Tibial nerve (tissue), 4 donors: ENCODE measurements at places on chromosomes 1 and 21.

DNA sequence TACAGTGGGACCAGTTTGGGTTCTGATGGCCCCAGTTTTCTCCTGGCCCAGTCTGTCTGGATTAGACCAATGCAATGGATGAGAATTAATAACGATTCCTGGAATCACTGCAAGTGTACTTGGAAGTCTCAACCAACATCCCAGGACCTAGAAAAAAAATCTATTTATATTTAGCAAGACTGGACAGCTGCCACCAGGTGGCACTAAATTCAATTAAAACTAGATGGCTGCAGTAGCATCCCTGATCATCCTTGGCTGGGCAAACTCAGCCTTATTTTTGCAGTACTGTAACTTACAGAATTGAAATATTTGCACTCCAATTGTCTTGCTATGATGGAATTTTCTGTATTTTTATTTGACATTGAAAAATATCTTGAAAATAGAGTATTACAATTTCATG lies 165.7 kb downstream of the NCAM2 start:
- DNase-seq, result peak; percentile 67

- no peak for DNase-seq
These were observed 66.7 kb downstream of the KCNJ6 start for GRCh38 chr21:37849506-37850102.

- DNase-seq, result no peak
These were observed 41.9 kb downstream of the DDR2 start for GRCh38 chr1:162674034-162674608.

DNA sequence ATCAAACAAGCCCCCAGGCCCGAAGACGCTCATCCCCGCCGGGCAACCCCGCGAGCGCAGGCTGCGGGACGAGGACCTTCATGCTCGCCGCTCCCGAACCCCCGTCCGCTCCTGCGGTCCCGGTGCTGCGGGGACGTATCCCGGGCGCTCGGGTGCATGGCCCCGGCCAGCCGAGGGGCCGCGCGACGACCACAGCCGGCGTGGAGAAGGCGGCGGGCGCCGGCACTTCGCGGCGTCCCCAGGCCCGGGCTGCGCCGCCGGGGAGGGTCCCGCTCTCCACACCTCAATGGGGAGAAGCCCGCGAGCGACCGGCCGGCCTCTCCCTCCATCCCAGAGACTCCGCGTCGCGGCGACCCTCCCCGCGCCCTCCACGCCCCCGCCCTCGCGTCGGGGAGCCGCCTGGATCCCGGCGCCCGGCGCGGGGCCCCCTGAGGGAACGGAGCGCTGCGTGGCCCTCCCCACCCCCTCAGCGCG lies 401 bp downstream of the ERRFI1 start:
- no peak for DNase-seq

DNA sequence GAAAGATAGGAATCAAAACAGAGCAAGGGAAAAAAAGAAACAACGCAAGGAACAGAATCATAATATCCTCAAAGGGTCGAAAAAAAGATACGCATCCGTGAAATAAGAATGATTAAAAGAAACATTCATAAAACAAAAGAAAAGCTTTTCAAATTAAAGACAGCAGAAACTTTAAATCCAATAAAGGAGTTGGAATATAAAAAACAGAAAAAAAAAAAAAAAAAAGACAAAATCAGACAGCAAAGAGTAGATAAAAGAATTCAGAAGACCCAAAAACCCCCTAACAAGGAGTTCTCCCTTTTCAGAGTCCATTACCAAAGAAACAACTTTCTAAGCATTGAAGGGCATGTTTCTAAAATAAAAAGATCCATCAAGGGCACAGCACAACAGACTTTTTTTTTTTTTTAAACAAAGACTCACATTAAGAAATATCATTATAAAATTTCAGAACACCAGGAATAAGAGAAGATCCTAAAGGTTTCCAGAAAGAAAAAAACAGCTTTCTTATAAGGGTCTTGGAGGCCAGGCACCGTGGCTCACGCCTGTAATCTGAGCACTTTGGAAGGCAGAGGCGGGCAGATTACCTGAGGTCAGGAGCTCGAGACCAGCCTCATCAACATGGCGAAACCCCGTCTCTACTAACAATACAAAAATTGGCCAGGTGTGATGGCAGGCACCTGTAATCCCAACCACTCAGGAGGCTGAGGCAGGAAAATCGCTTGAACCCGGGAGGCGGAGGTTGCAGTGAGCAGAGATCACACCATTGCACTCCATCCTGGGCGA lies 44.7 kb downstream of the ENAH start:
- DNase-seq, result no peak

- DNase-seq, result no peak
These were observed 68.6 kb downstream of the MDM4 start for GRCh38 chr1:204584699-204585372.

DNA sequence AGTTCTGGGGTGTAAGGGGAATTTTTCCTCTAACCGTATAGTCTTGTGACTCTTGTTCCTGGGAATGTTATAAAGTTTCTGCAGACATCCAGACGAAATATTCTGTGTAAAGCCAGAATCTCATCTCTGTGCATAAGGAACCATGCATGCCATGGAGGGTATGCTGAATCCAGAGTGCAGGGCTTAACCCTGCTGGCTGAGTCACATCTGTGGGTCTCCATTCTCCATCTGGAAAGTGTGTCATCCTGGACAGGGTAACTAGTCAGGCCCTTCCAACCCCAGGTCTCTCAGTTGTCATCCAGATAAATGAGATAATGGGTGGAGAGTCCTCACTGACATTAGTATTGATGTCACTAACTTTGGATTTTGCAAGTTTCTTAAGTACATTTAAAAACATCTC lies 48.8 kb downstream of the ATP5PO start:
- DNase-seq, result no peak

- DNase-seq, result no peak
These were observed 5.1 kb downstream of the CLCNKB start for GRCh38 chr1:16048573-16049189.

DNA sequence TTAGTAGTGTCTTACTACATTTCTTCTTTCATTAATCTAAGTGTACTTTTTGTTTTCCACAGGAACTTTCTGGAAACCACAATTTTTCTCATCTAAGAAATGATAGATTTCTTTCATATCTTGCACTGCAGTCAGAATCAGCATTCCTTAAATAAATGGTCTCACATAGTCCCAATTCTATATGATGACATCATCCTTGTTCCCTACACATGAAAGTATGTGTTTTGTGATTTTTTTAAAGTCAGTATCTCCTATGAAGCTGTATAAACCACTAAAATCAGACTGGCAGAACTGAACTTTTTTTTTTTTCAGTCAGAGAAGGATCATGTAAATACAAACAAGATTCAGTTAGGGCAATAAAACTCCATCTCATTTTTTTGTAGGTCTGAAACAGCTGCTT lies 742.6 kb upstream of the CXADR start:
- DNase-seq, result no peak

DNA sequence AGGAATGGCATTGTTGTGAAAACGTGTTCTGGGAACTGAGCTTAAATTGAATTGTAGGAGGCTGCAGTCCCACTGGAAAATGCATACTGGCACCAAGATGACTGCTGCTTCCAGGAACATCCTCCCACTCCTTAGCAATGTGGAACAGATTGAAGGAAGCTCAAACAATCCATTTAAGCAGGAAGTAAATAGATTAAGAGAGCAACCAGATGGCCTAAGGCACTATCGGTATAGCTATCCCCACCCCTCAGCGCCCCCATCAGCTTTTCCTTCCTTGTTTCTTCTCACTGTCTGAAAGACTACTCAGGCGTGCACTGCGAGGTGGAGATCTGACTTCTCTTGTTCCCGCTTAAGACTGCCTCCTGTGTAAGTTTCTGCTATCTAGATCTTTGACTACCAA lies 4.0 kb upstream of the IFI16 start:
- DNase-seq, result no peak

DNA sequence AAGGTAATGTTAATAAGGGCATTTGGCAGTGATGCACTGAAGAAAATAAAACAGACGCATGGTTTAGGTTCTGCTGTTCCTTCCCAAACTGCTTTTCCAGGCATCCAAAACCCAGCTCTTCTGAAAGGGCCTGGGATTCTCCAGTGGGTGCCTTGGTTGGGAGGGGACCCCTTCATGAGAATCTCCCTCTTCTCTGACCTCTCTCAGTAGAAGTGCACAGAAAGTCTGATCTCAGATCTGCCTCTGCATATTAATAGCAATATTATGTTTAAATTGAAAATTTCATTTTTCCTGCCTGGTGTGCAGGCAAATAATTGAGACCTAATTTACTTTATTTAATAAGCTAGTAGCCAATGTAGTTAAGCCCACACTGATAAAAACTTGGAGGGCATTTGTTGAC lies 260.6 kb downstream of the CAMTA1 start:
- DNase-seq, result no peak

GRCh38 chr1:32250893-32251716 lies at the start of gene LCK:
Gene LCK, plus strand, starts transcription at chr1:32251265. Its CDS starts 23,065 bp downstream, at chr1:32274330.
- DNase-seq, result no peak

DNA sequence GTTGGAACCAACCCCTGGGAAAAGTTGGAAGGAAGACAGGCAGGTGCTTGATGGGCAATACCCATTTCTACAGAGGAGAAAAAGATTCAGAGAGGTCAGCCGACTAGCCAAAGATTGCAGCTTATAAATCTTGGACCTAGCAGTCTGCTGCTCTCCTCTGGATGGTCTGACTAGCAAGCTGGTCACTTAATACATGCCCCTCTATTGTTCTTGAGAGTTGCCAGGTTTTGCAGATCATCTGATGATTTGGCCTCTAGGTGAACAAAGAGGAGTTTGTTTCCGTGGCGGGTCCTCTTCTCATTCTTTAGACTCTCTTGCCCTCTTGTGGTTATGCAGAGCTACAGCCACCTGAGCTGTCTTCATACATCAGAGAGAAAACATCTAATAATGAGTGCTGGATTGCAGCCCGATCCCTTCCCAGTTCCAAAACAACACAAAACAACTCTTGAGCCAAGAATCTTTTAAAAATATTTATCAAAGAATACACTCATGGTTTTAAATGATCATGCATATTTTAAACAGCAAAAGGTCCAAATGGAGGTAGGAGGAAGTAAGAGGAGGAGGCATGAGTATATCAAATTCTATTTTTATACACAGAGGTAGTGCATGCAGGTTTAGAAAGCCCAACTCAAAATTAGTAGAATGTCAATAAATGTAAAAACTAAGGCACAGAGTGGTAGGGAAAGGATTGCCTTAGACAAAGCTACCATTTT lies 115.7 kb downstream of the SLC30A10 start:
- DNase-seq, result peak; percentile 43

DNA sequence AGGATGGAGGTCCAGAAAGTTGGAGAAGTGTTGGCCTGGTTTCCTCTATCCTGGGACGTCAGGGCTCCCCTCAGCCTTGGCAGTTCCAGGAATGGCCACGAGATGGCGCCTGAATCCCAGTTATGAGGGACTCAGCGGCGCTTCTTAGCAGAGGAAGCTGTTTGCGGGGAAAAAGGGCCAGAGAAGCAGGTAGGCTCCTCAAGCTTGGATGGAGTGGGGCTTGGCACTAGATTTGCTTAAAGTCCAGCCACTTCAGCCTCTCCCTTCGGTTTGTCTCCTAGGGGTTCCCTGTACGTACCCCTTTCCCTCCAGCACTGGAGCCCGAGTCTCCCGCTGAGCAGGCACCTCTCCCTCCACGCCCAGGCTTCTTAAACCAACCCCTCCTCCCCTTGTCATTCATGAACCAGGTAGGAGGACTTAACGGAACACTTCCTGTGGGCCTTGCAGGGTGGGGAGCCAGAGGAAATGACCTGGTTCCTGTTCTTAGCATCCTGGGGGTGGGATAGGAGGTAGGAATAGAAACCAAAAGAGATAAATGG lies 32.0 kb upstream of the TENT5B start:
- peak; percentile 98 for DNase-seq

DNA sequence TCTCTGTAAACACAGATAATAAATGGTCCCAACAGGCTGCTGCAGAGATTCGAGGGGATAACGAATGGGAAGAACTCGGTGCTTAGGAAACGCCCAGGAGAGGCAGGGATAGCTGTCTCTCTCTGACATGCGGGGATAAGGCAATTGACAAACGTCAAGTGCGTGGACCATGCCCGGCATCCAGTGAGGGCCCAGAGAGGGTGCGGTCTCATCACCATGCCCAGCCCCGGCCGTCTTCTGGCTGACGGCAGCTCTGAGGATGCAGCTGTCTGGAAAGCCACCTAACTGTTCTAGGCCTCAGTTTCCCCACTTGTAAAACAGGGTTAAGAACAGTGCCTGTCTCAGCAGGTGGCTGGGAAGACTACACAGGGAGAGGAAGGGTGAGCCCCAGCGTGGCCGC lies 48.1 kb downstream of the ACOT7 start:
- no peak for DNase-seq

DNA sequence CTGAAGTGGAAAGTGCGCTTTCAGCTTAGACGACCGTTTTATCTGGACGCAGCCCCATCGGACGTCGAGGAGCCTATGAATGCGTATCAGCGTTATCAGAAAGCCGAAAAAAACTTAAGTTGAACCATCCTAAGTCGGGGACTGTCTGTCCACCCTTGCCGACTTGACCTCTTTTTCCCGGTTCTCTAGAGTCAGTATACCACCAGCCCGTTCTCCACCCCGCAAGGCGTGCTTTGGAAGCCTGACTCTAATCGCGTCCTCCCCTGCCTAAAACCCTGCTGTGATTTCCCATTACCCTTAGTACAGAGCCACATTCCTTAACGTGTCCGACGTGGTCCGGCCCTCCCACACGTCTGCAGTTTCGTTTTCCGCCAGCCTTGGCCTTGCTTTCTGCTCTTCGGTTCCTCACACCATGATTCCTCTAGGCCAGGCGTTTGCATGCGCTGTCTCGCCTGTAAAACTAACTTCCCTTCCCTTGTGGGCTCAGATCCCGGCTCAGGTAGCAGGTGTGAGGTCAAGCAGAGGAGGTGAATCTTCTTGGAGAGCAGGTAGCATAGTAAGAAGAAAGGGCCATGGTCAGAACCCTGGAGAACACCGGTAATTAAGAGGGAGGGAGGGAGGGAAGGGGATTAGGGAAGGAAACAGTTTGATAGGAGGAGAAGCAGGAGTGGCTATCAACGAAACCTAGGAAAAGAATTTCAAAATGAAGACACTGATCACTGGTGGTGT lies 865 bp downstream of the ADPRS start:
- no peak for DNase-seq

GRCh38 chr1:7264101-7264500 lies 478.8 kb downstream of the CAMTA1 start:
- DNase-seq, result no peak

- DNase-seq, result no peak
These were observed 35.9 kb downstream of the SLC30A1 start for GRCh38 chr1:211543025-211543424.
